Panc1 (cell line): ENCODE measurements at places on chromosomes 11 and 22.

DNA sequence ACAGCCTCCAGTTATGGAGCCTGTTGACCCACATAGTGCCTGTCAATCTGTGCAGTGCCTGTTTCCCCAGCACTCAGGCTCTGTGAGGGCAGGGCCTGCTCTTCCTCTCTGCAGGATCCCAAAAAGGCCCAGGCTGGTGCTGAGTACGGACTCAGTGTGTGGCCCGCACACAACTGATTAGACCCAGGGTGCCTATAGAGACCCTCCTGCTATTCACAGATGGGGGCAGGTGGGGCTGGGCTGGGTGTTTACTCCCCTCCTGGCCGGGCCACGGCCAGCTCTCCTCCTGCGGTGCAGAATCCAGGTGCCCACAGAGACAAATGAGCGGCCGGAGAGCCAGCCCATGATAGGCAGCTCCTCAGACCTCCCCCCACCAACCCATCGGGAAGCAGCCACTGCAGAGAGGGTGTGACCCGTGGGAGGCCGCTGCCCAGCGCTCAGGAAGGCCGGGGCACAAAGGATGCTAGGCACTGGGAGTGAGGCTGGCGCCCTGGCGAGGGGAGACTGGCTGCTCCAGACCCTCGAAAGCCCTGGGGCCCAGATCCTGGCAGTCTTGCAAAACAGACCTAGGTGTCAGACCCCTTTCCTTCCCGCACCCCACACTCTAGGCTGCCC is 239.0 kb downstream of the CTTN start:
- DNase-seq, result no peak

GRCh38 chr11:119445850-119446249 is 22.9 kb upstream of the THY1 start:
- DNase-seq, result no peak

GRCh38 chr22:19103880-19104821 is 18.1 kb downstream of the DGCR2 start:
- DNase-seq, result no peak

DNA sequence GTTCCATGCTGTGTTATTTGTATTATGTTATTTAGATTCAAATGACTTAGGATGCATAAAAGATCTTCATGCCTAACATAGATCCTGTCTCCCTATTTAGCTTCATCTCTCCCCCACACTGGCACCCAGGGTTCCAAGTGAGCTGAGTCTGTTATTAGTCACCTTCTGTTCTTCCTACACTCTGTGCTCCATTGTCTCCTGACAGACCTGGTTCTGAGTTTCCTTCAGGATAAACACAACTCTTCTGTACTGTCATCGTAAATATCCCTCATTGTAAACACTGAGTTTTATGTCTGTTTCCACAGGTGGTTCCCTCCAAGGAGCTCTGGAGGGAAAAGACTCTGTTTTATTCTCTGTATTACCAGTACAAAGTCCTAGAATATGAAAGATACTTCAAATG is 8.7 kb downstream of the MMP26 start:
- DNase-seq, result no peak

DNA sequence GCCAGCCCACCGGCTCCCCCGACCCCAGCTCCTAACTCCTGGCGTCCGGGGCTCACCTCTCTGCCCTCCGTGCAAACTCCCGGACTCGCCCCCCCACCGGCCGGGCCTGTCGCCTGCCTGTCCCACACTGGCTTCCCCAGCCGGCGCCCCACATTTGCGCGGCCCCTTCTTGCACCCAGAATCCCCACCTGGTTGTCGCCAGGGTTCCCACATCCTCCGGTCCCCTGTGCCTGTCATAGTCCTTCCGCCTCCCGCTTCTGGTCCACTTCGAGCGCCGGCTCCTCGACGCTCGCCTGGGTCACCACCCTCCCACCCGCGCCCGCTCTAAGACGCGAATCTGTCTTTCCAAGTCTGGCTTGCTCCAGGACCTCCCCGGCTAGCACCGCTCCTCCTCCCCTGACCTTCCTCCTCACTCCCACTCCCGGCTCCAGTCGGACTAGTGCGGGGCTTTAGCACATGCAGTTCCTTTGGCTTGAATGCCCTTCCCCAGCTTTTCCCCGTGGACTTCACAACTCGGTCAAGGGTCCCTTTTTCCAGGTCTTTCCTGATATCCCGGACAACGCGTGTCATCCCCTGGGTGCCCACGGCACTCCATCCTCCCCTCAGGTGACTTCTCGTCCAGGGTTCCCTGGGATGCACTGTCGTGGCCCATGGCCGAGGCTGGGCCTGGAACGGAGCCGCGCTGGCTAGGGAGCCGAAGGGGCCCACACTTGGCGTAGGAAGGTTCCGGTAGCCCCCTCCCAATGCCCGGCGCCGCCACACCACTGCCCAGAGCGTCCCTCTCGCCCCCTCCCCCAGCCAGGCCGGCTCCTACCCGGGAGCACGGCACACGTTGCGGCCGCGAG is 635 bp downstream of the SCARF2 start:
- DNase-seq, result no peak

DNA sequence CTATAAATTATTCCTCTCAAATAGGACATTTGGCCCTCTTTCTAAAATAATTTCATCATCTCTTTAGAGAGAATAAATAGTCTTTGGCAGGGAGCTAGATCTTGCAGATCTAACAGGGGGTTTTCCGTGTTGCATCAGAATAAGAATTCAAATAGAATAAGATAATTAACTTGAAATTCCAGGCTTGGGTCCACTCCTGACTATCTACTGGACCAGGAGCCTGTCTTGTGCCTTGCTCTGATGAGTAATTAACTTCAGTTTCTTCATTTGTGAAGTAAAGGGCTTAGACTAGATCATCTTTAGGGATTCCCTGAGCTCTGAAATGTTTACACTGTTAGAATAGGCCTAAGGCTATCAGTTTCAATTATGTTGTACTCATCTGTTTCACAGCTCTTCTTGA is 23.5 kb upstream of the TMEM123 start:
- no peak for DNase-seq

DNA sequence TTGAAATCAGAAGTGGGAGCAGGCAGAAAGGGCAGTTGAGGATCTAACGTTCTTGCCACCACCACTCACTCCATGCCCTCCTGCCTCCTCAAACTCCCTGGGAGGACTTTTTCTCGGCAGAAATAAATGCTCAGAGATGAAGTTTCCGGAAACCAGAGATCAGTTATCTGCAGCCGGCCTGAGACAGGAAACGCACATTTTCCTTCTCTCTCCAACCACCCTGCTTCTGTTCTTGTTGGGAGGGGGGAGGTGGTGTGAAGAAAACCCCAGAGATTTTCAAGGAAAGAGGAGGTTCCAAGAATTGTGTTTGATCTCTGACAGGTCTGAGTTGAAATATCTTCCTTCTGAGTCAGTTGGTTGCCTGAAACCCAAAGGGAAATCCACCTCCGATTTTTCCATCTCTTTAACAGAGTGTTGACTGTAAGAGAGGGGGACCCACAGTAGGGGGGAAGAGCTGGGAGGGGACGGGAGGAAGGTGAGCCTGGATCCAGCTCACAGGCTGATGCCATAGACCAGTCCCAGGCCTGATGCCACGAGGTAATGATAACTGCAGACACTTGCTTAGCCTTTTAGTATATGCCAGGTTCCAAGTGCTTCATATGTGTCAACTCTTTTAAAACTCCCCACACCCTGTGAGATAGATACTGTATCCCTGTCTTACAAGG is 100.8 kb downstream of the TRAF6 start:
- DNase-seq, result no peak

GRCh38 chr11:103803062-103803461 is 233.4 kb upstream of the DDI1 start:
- DNase-seq, result no peak

DNA sequence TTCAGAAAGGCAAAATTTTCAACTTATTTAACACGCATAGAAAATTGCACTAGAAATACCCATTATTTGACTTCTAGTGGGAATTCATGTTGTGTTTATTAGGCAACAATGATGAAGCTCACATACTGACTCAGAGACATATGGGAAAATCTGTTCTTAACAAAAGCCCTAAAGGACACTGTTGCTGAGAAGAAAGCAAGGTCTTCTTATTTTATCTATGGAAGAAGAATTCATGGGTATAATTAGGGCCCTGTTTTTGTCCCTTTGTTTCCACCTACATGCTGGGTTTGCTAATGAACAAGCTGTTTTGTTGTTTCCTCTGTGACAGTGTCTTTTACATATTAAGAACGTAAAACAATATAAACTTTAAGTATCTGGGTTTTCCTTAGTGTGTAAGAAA is 606.7 kb upstream of the ARHGAP42 start:
- no peak for DNase-seq

DNA sequence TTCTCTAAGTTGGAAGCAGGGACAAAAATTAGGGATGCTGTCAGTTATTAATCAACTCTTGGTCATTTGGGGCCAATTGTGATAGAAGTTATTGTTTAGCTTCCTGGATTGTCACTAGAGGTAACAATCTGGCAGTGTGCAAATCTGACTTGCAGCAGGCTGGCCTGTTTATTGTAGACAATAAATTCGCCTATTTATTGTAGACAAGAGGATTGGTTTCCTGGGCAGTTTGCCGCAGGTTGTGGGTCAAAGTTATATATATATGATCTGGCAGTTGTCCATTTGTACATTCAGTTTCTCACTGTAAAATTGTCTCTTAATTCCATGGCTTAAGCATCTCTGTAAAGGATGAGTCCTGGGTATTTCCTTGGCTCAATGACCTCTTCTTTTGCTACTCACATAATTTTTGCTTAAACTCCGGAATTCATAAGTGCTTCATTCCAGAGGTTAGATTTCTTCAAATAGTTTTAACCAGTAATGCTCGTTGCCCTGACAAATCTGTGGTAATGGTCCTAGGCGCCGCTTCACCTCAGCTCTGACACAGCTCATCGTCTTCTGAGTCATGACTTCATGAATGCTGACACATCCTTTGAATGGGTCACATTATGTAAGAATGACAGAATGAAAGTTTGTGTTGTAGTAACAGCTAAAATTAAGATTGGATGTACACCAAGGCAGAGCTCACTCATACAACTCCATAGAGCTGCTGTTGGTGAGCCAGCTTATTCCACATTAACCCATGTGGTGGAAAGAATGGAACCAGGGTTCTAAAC is 7.8 kb upstream of the MMP3 start:
- no peak for DNase-seq

DNA sequence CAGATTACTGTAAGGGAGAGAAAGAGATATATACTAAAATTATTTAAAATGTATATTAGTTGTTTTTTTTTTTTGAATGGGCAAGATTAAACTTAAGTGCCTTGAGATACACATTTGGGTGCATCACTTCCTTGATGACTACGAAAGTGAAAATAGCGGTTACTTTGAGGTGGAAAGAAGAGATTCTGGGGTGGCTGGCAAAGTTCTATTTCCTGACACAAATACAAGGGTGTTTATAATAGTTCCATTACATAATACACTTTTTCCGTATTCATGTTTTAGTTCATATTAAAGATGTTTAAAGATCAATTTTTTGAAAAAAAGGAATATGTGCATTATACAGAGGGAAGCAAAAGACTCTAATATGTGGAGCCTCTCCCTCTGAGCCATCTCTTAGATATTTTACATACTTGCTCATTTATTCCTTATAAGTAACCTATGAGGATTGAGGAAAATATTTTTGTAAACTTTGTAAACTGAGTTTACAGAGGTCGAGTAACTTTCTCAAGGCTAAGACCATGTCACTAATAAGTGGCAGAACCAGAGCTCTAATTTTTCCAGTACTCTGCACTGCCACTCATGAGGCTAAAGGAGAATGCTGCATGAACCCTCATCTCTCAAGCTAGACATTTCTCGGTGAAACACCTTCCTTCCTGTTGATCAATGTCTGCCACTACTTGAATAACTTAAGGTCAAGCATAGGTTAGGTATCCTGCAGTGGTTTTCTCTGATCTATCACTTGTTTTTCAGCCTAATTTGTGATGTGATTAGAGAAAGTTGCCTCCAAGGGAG is 58.6 kb downstream of the DDIAS start:
- DNase-seq, result no peak

DNA sequence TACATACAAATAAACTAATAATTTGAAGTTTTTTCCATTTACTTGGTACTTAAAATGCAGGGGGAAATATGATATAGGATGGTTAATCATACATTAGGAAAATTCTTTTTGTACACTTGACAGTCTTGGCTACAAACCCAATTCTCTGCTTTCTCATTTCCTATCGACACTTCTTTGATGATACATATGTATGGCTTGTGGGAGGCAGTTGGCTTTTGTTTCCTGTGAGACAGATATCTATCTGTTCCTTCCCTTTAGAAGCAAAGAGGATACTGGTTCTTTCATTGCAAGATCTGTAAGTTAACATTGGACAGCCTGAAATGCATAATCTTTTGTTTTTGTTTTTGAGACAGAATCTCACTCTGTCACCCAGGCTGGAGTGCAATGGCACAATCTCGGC is 47.9 kb upstream of the ADORA2A start:
- DNase-seq, result no peak

DNA sequence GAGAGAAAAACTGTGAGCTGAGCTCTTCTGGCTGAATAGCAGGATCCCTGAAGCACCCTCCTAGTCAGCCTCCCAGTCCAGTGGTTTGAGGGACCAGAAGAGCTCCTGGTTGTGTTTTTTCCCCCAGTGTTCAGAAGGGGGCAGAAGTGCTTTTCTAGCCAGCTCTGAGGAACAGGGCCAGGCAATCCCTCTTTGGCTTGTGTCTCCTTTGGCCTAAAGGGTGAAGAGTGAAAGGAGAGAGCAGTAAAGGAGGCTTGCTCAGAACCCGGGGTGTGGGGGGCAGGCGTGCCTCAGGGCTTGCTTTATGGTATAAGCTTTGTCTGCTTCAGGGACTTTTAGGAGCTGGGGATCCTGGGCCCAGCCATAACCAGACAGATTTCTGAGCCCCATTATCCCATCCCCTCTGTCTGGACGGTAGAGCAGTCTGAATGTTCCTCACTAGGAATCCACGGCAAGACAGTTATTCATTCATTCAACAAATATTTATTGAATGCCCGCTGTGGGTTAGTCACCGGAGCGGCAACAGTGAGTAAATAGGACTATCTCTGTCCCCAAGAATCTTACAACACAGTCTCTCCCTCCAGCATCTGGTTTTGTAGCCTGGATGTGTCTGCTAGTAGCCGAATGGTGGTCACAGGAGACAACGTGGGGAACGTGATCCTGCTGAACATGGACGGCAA is 14.5 kb downstream of the ACP2 start:
- DNase-seq, result peak; percentile 86

- DNase-seq, result no peak
These were observed 96.3 kb upstream of the ZBED5 start for GRCh38 chr11:10954184-10954583.

DNA sequence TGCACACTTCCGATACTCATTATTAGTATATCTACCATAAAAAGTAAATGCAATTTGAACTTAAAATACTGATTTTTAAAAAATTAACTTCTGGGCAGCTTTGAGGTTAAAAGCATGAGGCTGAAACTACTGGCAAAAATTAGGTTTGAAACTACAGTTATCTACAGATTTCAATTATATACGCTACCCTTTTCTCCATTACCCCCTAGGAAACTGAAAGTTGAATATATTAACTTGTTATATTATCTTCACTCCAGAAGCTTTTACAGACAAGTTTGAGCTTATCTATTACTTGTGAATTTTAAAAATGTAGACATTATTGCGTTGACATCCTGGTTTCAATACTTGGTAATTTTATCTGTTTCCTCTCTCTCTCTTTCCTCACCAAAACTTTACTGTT is 96.7 kb upstream of the DDI1 start:
- DNase-seq, result no peak
